ENCODE measurements at places on chromosomes 11 and 22. TPM values are rescaled to one million over a fixed set of nuclear protein-coding genes. Genes with fewer than 3 reads are reported as not detected.

The KRTAP5-1 gene
- not detected for total RNA-seq

GRCh38 chr11:26493616-26494015, 78.4 kb downstream of the MUC15 start:
- H3K4me3 ChIP-seq: no peak overlapping the region
- H3K4me1 ChIP-seq: no peaks in the 10 kb centered on the region
- H3K36me3 ChIP-seq: no peaks in the 10 kb centered on the region
- H3K27ac ChIP-seq: no peak overlapping the region

DNA sequence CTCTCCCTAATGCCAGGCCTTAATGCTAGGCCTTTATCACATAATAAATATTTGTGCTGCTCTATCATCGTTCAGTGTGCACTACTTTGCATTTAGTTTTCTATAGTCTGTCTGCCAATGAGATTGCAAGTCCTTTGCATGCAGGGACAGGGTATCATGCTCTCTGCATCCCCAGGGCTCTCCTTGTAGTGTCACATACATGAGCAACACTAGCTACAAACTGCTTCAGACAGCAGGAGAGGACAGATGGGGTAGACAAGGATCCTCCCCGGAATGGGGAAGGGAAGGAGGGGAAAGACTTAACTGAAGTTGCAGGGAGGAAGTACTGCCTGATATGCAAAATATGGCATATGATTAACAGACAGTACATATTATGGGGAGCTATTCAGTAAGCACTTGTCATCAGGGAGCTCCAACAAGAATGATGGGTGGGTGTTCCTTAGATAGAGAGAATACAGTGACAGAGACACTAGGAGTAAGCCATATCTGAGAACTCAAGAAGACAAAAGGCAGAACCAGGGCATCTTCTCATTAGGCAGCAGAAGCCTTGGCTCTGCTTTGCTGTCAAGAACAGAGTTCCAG, 42.8 kb downstream of the ZNF202 start:
- no peaks in the 10 kb centered on the region for H3K36me3 ChIP-seq
- H3K27ac ChIP-seq: no peak overlapping the region
- no peak for DNase-seq
- peaks cover 23% of the 10 kb centered on the region for H3K27me3 ChIP-seq
- no peak overlapping the region for H3K4me3 ChIP-seq

DNA sequence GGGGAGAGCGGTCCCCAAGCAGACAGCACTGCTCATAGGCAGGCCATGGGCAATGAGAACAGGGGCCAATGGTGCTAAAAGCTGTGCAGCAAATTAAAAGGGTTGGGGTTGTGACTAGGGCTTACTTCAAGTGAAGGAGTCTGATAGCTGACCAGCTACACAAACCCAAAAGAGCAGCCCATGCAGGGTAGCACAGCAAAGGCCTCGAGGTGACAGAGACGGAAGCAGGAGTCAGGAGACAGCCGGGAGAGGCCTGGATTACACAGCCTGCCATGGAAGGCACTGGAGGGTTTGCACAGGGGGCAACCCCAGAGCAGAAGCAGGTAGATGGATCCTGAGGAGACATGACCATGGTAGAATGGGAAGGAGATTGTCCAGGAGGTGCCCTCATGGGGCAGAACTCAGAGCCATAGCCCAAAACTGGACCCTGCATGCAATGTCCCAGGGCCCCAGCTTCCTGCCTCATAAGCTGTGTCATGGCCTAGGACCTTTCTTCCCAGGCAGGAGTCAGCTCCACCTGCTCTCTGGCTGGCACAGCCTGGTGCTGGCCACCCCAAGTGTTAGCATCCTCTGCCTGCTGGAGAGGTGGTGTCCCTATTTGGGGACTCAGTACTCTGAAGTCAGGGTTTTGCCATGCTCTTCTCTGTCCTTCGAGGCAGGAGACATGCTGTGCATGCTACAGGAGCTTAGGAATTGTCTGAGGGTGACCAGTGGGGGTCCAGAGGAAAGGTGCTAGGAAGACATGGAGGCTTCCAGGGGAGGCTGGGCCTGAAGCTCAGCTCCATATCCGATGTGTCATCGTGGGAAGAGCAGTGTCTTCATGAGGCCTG, 33.3 kb downstream of the RSPH14 start:
- peaks cover 4% of the 10 kb centered on the region for H3K4me1 ChIP-seq
- H3K36me3 ChIP-seq: no peaks in the 10 kb centered on the region
- H3K27me3 ChIP-seq: no peaks in the 10 kb centered on the region
- H3K4me3 ChIP-seq: no peak overlapping the region
- H3K27ac ChIP-seq: no peak overlapping the region

DNA sequence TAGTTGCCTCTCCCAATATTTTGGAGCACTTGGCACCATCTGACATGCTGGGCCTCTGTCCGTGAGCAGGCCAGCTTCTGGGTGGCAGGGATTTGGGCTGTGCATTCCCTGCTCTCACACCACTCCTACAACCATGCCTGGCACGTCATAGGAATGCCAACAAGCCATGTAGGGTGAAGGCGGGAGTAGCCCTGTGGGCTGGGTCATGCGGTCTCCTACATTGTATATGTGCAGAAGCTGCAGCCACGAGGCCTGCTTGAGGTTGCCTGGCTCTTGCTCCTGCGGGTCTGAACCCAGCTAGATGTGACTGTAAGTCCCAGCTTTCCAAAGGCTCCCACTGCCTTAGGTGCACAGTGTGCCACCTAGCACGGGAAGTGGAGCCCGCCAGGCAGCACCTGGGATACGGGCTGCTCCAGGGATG, 14.5 kb downstream of the MYEOV start:
- H3K4me1 ChIP-seq: peaks cover 20% of the 10 kb centered on the region
- peaks cover 7% of the 10 kb centered on the region for H3K27me3 ChIP-seq
- H3K4me3 ChIP-seq: no peak overlapping the region
- DNase-seq: no peak

DNA sequence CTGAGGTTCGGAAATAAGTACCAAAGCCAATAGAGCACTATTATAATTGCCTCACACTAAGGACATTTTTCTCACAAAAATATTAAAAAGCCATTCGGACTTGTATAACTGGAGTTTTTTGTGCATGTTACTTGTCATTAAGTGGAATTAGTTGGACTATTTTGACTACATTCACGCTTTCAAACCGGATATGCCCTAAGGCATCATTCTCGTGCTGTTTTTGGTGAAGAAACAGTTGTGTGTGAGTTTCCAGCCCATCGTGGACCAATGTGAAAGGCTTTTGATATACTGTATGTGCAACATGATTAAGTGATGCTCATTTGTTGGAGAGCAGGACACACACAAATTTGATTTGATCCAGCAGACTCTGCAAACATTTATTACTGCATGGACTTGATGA, 192.8 kb downstream of the PGR start:
- H3K4me3 ChIP-seq: no peak overlapping the region
- H3K27me3 ChIP-seq: no peaks in the 10 kb centered on the region
- H3K4me1 ChIP-seq: peaks cover 5% of the 10 kb centered on the region
- no peak overlapping the region for H3K27ac ChIP-seq

DNA sequence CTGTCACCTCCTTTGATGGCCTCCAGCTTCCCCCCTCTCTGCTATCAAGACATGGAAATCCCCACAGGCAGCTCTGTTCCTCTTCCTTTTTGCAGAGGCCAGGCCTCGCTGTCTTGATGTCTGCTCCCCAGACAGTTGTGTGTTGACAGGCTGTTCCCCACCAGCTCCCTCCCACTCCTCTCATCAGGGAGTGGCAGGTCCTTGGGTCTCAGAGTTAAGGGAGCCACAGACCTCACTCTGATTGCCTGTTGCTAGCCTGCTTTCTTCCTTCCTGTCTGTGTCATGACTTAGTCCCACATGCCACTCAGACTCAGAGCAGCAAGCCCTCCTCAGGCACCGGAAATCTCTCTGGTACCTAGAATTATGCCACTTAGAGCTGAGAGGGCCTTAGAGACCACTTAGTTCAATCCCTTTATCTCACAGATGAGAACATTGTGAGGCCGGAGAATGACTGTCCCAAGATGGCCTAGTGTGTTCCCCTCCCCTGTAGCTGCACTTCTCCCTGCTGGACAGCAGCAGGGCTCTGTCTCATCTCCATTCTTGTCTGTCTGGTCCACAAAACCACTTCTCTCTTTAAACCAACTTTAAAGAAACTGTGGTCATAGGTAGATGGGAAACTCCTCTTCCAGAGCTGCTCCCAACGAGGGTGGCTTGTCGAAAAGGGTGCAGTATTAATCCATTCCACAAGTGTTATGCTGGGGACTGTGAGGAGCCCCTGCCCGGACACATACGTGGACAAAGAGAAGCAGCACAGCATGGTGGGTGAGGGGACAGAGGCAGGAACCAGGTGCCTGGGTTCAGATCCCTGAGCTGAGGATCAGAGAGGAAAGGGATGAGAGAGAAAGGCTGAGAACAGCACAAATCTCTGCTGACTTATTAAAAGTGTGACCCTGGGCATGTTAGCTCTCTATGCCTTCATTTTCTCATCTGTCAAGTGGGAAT, 4.2 kb downstream of the AMPD3 start:
- no peak overlapping the region for H3K27ac ChIP-seq
- H3K27me3 ChIP-seq: no peaks in the 10 kb centered on the region
- no peak for DNase-seq
- H3K4me3 ChIP-seq: no peak overlapping the region
- H3K36me3 ChIP-seq: no peaks in the 10 kb centered on the region
- H3K4me1 ChIP-seq: peaks cover 19% of the 10 kb centered on the region

DNA sequence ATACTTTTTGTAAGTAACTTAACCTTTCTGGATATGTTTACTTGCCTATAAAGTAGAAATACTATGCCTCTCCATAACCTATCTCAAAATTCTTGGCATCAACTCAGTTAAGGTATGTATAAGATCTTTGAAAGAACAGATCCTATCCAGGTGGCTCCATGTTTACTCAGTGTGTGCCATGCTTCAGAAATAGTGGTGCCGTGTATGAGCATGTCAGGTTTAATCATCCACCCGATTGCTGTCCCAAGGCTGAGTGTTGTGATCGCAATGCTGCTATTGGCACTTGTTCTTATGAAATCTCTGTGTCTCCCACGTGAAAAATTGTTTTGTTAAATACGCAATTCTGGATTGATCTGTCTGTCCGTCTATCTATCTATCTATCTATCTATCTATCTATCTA, 85.9 kb upstream of the SNX19 start:
- H3K27me3 ChIP-seq: no peaks in the 10 kb centered on the region
- no peak overlapping the region for H3K4me3 ChIP-seq
- DNase-seq: no peak

Data from chondrocyte (in vitro differentiated cells).